BE2C (cell line): ENCODE measurements at places on chromosomes 12 and 14.

GRCh38 chr12:122006186-122006926 lies 15.3 kb upstream of the BCL7A start:
- DNase-seq = no peak

DNA sequence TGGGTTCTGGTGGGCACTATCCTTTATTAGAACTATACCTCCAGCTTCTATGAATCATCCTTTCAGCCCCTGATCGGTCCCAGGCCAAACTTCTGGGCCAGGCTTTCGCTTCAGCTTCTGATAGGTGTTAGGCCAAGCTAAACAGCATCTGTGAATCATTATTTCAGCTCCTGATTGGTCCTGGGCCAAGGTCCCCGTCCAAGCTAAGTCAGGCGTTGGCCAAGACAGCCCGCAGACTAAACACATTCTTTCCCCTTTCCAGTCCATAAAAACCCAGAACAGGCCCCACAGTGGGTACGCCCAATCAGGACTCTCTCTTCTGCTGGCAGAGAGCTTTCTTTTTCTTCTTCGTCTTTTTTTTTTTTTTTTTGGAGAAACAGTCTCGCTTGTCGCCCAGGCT lies 1808.9 kb upstream of the SEL1L start:
- no peak for DNase-seq

DNA sequence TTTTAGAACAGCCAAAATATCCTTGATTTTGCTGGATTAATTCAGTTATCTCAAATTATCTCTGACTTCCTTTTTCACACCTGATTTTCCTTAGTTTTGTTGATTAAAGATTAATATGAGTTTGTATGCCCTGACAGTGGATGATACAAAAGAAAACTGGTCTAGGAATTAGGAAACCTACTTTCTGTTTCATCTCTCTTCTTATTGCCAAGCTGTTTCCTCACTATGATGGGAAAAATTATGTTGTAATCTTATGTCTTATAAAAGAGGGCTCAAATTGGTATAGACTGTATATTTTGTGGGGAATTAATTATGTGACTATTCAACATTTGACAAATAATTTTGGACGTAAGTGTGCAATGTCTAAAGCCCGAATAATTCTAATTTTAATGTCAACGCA lies 271.6 kb downstream of the FBXL14 start:
- DNase-seq = no peak

DNA sequence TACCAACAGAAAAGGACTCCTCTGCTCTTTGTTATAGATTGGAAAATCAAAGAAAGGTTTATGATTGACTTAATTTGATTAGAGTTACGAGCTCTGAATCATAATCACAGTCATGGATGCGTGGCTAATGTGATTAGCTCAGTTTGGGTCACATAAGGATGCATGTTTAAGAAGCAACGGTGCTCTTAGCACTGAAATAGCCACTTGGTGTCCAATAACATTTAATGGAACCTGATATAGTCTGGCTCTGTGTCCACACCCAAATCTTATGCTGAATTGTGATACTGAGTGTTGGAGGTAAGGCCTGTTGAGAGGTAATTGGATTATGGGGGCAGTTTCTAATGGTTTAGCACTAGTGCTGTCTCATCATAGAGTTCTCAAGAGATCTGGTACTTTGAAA lies 501.6 kb downstream of the SLC6A15 start:
- peak; percentile 46 for DNase-seq

DNA sequence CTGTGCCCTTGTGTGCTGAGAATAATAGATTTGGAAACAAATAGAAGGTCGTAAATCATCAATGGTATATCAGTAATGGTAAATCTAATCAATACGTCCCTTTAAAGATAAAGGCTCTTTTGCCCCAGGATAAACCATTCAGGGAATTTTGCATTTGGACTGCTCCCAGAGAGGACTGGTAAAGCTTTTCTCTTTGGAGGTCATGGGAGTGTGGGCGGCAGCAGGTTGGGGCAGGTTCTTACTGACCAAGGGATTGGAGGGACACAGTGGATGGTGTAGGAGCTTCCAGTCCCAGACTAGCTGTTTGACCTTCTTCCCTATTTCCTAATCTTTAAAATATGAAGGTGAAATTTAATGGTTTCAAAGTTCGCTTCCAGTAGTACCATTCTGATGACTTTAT lies 87.8 kb upstream of the NTF3 start:
- DNase-seq = no peak

DNA sequence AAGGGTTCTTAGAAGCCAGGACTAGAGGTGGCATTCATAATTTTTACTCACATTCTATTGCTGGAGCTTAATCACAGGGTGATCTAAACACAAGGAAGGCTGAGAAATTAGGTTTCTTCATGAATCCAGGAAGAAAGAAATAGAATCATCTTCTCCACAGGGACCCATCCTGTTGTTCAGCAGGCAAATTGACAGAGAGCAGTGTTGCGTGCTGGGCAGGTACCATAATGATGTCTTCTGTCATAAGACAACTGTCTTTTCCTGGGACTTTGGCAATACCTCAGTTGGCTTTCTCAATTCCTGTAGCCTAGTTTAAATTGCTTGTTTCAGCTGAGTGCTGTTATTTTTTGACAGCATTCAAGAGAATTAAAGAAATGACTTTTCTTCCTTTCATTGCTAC lies 468.0 kb upstream of the SYT1 start:
- no peak for DNase-seq

GRCh38 chr14:60226298-60226697 lies 22.7 kb upstream of the PPM1A start:
- no peak for DNase-seq

GRCh38 chr12:2841056-2841650 lies 6.3 kb upstream of the NRIP2 start:
- peak; percentile 79 for DNase-seq

DNA sequence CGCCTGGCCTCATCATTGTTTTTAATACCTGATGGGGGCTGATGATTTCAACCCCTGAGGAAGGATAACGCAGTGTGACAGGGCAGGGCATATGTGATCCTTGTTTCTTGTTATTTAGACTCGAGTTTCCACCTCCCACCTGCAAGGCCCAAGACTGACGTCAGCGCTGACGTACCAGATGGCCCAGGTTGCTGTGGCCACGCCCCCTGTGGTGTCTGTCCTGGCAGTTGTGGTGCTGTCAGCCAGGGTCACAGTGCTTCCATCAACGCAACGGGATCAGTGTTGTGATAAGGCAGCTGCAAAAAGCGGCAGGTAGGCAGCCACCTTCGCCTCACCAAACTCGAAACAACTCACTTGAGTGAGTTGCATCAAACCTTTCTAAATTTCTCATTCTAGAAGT lies 18.4 kb downstream of the DDX51 start:
- DNase-seq = no peak

DNA sequence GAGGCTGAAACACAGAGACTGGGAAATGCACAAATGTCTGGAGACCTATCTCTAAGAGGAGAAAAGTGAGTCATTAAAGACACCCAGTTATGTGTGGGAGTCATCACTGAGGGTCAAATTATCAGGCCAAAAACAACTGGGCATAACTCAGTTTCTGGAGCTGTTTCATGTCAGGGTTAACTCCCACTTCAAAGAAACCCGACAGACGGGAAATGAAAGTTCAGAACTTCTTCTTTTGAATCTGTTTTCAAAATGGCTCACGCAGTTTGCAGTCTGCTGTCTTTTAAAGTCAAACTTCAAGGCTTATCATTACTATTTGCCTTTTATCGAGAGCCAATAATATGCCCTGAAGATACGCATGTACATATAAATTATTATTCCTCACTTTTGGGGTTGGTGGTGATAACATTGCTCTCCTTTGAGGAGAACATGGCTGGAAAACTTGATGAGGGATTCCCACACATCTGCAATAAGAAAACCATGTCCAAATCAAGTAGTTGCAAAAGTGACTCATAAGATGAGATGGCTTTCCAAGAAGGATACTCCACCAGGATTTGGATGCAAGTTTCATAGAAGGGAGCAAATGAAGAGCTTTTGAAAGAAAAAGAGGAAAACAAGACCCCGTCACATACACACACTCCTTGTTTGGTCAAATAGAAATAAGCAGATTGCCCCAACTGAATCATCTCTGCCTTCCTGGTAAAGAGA lies 341.4 kb downstream of the ADAMTS20 start:
- no peak for DNase-seq

DNA sequence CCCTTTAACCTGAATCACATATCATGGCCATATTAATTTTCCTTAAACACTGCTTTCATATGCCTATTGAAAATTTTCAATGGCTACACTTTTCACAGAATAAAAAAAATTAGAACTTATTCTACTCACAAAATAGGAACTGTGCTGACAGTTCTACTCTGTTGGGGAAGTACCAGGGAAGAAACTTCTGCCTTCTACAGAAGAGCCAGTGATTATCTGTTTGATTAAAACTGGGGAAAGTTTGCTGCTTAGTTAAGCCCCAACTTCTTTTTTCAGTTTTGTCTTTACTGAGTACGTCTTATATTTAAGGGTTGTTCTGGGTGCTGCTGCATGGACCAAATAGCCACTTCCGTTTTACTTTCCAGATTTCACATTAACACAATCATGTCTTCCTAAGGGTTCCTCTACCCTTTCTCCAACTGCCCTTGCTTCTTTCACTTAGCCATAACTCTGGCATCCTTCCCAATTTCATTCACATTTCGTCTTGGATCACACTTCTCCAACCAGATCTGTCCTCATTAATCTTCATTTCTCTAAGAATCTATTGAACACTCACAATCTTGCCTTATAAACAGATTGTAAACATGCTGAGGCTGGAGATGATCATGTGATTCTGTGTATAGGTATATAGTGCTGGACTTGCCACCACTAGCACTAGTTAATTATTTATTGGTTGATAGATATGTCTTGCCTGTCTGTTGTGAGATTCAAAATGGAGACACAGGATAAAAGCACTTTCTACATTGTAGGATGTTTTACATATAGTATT lies 1.9 kb upstream of the SEL1L start:
- no peak for DNase-seq

DNA sequence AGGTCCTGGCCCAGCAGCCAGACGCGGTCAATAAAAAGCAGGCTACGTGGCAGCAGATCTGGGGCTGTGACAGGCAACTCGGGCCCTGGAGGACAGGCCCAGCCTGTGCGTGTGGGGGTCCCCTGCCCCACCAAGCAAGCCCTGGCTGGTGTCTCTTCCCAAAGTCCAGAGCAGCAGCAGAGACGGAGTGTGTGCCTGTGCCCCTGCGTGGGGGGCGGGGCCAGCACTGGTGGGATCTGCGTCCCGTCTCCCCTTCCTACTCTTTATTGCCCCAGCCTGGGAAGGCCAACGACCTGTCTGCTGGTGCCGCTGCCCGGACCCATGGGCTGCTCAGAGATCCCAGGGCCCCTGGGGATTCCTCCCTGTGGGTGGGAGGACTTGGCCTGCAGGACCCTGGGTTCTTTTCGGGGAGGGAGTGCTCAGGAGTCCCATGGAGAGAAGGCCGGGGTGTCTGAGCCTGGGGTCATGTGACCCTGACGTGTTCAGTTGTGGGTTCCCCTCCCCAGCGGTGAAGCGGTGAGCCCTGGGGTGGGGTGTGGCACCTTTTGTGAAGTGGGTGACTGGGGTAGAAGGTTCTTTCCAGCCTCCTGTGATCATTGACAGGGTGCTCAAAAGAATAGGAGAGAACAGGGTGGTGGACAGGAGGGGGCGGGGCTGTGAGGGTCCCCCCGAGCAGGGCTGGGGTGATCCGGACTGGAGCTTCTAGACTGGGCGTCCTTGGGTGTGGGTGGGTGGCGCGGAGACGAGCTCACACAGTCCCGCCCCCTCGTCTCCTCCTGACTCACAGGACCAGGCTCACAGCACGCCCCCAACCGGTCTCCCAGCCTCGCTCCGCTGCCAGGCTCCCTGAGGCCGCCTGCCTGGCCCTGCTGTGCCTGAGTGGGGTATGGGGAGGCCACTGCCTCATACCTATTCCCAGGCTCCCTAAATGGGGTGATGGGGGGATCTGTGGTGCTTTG lies 22.4 kb downstream of the ASPG start:
- peak; percentile 40 for DNase-seq

DNA sequence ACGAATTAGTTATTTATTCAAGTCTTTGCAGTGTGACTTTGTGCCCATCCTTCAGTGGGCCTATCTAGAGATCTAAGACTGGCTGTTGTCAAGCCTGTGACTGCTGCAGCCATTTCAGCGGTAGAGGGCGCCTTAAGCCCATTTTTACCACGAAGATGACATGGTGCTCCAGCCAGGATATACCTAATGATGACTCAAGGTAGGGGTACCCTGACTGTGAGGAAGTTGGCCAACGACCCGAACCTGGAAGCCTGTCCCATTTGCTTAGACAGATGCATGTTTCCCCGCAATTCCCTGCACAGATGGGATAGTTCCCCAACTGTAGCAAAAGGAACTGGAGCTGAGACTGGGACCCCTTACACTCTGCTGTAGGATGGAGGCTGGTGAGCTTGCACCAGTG lies 41.3 kb downstream of the RAB3IP start:
- peak; percentile 64 for DNase-seq

GRCh38 chr12:118068445-118068844 lies 7.5 kb upstream of the WSB2 start:
- DNase-seq = no peak

DNA sequence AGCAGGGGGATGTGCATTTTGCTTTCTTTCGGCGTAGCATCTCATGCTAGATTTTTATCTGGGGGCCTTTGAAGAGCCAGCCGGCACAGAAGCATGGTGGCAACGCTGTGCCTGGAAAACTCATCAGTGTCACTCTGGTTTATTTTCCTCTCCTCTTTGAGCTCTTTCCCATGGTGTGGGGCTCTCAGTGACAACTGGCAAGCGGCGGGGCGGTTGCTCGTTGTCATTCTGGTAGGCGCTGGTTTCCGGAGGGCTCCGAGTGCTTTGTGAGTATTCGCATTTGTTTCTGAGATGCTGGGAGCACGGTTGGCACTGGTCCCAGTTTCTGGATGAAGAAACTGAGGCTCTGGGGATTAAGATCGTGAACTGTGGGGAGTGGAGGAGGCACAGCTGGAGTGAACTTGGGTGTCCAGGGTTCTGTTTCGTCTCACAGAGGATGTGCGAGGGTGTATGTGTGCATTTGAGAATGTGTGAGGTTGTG lies 23.3 kb downstream of the TPCN1 start:
- DNase-seq = peak; percentile 39

- no peak for DNase-seq
Measured at GRCh38 chr14:65566820-65567522, 154.4 kb downstream of the FUT8 start.

DNA sequence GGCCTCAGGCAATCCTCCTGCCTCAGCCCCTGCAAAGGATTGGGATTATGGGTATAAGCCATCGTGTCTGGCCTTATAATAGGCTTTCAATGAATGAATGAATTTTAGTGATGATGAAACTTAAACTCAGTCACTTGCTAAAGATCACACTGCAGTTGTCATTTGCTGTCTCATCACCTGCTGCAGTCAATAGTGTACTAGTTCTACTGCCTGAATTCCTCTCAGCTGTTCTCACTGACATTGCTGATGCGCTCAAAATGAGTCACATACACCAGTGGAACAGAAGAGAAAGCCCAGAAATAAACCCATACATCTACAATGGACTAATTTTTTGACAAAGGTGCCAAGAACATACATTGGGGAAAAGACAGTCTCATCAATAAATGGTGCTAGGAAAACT lies 5.6 kb upstream of the SYNJ2BP start:
- no peak for DNase-seq

- no peak for DNase-seq
Measured at GRCh38 chr14:89428546-89429198, 11.6 kb upstream of the FOXN3 start.

- DNase-seq = no peak
Measured at GRCh38 chr14:74733221-74733620, 20.3 kb downstream of the FCF1 start.

- no peak for DNase-seq
Measured at GRCh38 chr14:103296987-103297386, 37.0 kb upstream of the EIF5 start.
